ENCODE measurements at places on chromosomes 5 and 9. TPM values are rescaled to one million over a fixed set of nuclear protein-coding genes. Genes with fewer than 3 reads are reported as not detected.

GRCh38 chr5:42951293-42951840 is 88.8 kb downstream of the ANXA2R start:
- DNase-seq, result no peak

DNA sequence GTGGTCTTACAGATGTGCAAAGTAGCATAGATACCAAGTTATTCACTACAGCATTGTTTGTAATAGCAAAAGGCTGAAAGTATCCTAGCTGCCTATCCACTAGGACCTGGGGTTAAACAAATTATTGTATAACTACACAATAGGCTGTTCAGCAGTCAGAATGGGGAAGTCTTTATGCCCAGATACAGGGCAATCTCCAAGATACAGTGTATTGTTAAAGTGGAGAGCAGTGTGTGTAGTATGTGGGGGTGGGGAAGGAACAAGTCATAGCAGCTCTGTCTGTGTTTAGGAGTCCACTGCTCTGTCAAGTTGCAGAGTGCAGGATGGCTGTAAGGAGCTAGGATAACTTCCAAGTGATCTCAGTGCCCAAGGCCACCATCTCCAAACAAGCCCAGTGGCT is 5.5 kb downstream of the PCYOX1L start:
- no peak for DNase-seq

The SCGB3A2 gene
- not detected for total RNA-seq

DNA sequence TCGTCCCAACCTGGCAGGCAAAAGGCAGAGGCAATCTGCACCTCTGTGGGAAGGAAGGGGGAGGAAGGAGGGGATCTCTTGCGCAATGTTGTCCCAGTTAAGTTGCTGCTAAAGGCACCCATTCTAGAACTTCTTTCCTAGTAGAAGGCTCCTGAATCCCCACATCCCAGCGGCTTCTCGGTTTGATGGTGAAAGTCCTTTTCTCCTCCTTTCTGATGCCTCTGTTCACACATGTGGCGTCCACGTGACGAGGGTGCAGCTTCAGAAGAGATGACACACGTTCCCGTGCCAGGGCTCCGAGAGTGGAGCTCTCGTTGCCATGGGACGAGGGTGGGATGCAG is 96.9 kb upstream of the FCN2 start:
- no peak for DNase-seq

- no peak for DNase-seq
These were observed 29.8 kb downstream of the OR2K2 start for GRCh38 chr9:111300140-111300735.
